ENCODE measurements at places on chromosomes 5 and 9.

- no peak for DNase-seq
These were observed 3.0 kb upstream of the CTSV start for GRCh38 chr9:97041898-97042297.

DNA sequence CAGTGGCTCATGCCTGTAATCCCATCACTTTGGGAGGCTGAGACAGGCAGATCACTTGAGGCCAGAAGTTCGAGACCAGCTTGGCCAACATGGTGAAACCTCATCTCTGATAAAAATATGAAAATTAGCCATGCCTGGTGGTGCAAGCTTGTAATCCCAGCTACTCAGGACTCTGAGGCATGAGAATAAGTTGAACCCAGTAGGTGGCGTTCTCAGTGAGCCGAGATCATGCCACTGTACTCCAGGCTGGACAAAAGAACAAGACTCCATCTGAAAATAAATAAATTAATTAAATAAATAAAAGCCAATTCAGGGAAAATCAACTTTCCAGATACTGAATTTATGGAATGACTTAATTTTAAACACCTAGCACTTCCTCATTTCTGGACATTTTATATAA, 1722.1 kb downstream of the MAT2B start:
- DNase-seq, result no peak

- peak; percentile 67 for DNase-seq
These were observed 7.2 kb downstream of the CHMP5 start for GRCh38 chr9:33272061-33272460.

GRCh38 chr5:178116143-178116885, 3.0 kb downstream of the N4BP3 start:
- no peak for DNase-seq

DNA sequence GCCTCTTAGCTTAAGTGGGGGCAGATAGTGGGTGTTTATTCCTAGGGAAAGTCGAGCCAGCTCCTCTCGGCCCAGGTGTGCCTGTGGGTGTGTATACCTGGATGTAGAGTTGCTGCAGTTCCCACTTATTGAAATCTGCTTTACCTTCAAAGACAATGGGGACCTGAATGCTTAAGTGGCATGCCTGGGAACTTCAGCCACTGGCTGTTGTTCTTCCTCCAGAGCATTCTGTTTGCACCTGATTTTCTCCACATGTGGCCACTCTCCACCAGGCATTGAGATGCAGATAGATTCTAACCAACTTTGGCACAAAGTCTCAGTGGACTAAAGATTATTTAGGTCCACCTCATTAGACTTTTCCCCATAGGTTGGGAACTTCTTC, 186.8 kb downstream of the ZNF462 start:
- no peak for DNase-seq

DNA sequence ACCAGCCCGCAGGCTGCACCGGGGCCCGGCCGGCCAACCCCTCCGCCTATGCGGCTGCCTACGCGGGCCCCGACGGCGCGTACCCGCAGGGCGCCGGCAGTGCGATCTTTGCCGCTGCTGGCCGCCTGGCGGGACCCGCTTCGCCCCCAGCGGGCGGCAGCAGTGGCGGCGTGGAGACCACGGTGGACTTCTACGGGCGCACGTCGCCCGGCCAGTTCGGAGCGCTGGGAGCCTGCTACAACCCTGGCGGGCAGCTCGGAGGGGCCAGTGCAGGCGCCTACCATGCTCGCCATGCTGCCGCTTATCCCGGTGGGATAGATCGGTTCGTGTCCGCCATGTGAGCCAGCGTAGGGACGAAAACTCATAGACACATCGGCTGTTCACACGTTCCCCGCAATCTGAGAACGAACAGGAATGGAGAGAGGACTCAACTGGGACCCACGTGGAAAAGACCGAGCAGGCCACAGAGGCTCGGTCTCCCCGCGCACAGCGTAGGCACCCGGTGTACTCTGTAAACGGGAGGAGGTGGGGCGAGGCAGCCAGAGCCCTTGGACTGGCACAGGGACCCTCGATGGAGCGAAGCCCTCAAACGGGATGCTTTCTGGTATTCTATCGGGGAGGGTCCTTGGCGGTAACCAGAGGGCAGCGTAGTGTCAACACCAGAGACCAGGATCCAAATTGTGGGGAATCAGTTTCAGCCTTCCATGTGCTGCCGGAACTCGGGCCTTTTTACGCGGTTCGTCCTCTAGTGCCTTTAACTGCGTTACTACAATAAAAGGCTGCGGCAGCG, 1.9 kb downstream of the FOXE1 start:
- DNase-seq, result no peak

Measured in kidney glomerular epithelial cell (primary cell).